Activated T-cell treated with anti-CD3 and anti-CD28 coated beads for 48 hours (primary cell): ENCODE measurements at places on chromosomes 13 and 19.

GRCh38 chr19:37778613-37779126 lies 716 bp downstream of the ZNF573 start:
- DNase-seq = no peak

- DNase-seq = no peak
Measured at GRCh38 chr13:94143624-94144350, 335.7 kb downstream of the DCT start.

DNA sequence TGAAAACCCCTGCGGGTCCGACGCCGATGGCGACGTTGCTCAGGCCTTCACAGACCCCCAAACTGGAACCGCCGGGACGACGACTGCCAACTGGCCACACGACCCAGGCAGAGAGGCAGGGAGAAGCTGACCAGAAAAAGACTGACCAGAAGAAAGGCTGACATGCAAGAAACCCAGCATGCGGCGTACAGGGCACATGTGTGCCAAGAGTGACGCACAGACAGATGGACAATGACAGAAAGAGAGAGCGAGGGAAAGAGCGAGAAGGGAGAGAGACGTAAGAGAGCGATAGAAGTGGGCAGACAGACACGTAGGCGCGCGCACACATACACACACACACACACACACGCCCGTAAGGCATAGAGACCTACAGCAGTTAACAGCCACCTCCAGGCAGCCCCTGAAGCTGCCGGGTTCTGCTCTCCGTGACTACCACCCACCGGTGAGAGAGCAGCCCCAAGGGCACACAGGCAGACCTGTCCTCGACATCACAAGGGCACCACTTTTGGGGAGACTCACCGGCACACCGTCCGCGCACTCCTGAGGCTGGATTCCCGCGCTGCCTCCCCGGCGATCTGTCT lies 67.2 kb upstream of the ZNF527 start:
- no peak for DNase-seq

DNA sequence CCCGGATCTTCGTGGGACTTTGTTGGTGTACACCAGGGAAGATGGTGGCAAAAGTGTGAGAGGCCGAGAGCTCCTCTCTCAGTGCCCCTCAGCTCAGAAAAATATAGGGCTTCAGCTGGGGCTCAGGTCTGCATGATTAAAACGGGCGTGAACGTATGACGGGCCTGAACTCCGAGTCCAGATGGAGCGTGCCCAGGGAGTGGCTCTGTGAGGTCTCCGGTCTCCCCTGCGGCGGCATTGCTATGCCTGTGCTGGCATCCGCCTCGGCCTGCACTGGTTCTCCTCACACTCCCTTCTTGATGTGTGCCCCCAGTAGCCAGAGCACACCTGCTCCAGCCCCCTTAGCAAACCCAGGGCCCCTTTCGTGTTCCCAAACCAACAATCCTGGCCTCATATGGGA lies 82.0 kb downstream of the TEX29 start:
- no peak for DNase-seq

DNA sequence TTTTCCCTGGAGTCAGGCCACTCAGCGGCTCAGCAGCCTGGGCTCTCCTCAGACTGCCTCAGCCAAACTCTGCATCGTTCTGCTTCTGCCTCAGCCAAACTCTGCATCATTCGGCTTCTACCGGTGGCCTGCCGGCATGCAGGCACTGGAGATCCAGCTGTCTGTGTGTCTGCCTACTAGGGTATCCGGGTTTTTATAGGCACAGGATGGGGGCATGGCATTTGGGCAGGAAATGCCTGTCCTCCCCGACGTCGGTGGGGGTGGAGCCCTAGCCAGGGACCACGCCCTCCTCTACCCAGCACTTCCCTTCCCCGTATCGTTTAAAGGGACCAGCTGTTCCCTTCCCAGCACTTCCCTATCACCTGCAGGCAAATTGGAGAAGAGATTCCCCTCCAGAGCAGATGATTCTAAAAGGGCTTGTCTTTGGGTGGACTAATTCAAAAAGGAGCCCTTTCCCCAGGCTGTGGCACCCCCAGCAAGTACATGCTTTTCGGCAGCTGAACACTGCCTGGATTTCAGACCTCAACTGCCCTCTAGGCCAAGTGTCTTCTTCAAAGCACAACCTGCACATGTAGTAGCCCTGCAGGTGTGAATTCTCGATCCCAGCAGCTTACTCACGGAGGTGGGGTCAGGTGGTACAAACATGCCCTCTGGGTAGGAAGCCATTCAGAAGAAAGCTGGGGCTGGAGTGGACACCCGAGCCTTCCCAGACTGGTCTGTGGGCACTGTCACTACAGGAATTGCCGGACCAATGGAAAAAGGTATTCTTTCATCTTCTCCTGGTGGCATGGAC lies 25.4 kb upstream of the GPR12 start:
- DNase-seq = peak; percentile 32

DNA sequence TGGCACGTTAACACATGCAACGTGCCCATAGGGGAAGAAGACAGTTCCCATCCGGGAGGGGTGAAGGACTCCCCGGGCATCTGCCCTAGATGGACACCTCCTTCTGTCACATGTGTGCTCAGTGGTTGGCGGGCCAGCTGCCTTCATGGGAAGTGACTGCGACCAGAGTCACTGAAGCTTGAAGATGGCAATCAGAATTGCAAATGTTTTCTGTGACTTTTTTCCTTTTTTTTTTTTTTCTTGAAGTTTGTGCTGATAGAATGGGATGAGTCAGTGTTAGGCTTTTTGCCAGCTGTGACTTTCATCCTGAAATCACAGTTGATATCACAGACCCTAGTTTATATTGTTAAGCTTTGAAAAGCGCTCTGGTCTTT lies 109.2 kb upstream of the MCF2L start:
- DNase-seq = no peak

- no peak for DNase-seq
Measured at GRCh38 chr13:51557438-51557837, 26.8 kb upstream of the WDFY2 start.

GRCh38 chr13:37179645-37180044 lies 74.2 kb upstream of the CSNK1A1L start:
- no peak for DNase-seq

DNA sequence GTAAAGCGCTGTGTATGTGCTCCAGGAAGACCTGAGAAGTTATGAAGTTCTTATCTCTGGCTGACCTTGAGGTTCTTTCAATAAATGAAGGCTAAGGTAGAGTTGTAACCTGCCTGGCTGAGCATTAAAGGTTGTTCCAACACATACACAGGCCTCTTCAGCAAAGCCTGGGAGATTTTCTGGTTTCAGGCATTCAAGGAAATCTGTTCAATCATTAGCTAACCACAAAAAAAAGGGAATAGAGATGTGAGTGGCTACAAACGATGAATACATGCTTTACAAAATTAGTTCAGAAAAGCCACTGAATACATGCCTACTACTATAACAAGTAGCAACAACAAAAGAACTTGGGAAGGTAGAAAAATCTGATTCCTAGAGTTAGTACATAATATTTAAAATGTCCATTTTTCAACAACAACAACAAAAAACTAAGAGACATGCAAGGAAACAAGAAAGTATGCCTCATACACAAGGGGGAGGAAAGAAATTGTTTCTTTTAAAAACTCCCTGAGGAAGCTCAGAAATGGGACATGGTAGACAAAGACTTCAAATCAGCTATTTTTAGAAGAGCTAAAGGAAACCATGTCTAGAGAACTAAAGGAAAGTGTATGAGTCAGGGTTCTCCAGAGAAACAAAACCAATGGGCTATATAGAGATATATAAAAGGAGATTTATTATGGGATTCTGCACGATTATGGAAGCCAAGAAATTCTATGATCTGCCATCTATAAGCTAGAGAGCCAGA lies 191.5 kb upstream of the IPO5 start:
- DNase-seq = no peak

DNA sequence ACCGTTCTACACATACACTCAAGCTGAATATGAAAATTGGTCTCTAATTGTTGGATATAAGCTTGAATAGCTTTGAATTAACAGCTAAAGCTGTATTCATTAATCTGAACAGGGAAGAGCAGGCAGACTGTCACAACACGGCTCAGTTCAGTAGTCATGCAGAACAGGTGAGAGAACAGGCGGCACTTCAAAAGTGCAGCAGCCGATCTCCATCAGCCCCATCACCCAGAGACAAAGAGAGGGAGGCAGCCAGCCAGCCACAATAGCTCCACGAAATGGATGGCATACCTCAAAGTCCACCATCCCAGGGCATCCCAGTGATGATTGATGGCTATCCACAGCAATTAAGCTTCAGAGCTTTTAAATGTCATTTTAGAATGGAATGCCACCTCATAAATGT lies 419.2 kb downstream of the OLFM4 start:
- no peak for DNase-seq

DNA sequence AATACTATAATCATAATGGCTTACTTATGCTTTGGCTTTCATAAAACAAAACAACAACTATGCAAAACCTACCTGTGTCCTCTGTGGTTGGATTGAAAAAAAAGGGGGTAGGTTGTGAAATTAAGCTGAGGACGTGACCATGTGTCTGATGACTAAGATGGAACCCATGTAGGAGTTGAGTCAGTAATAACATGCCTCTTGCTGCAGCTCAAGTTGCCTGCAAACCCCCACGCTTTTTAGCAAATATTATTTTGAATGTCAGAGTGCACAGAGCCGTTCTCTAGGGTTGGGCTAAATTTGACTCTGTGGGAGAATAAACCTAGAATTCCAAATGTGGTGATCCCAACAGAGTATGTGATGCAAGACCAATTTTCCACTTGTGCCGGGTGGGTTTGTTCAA lies 209.3 kb downstream of the KCNRG start:
- no peak for DNase-seq
